ENCODE measurements at places on chromosomes 11 and 22.

GRCh38 chr11:61539831-61540357 lies 31.3 kb downstream of the LRRC10B start:
- no peak for DNase-seq

DNA sequence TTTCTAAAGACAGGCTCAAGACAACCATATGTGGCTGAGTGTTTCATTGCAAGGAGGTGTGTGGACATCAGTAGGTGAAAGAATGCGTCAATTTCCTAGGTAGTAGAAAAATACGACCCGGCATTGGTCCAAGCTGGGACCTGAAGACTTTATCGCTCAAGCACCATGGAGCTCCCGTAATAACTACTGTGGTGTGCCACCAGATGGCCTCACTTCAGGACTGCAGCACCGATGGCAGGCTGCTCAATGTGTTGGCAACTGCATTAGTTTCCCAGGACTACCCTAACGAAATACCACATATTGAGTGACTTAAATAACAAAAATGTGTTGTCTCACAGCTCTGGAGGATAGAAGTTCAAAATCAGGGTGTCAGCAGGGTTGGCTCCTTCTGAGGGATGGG lies 72.4 kb upstream of the FAT3 start:
- no peak for DNase-seq

DNA sequence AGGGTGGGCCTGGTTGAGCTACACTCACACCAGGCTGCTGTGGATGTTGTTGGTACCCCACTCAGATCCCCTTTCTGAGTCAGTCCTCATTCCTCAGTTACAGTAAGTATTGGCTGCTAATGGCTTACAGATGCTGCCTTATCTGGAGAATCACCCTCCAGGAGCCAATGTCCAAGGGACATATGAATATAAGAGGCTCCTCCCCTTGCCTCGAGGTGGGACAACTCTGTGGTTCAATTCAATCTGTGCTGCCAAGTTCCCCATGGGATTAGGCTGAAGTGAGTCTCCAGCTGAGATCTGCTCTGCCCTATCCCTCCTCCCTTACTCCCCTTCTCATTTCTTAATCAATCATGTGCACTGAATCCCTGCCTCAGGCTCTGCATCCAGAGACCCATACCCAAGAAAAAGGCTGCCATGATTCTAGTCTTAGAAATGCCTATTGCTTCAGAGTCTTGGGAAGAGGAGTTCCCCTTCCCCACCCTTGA lies 168.8 kb upstream of the SYT13 start:
- no peak for DNase-seq

GRCh38 chr11:111183706-111184105 lies 61.8 kb upstream of the POU2AF2 start:
- DNase-seq: no peak

GRCh38 chr22:44181912-44182587 lies 1.3 kb downstream of the PARVG start:
- DNase-seq: no peak

DNA sequence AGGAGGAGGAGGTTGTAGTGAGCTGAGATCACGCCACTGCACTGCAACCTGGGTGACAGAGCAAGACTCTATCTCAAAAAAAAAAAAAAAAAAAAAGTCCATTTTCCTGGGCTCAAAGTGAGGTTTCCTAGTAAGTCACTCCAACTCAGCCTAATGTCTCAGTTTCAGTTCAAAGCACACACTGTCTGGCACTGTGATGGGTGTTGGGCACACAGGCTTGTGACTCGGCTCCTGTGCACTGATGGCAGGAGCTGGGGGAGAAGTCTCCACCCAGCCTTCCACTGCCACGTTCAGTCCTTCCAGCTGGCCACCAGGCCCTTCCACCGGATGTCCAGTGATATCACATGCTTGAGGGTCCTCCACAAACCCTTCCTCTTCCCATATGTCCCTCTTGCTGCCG lies 186.0 kb downstream of the CEP164 start:
- no peak for DNase-seq

DNA sequence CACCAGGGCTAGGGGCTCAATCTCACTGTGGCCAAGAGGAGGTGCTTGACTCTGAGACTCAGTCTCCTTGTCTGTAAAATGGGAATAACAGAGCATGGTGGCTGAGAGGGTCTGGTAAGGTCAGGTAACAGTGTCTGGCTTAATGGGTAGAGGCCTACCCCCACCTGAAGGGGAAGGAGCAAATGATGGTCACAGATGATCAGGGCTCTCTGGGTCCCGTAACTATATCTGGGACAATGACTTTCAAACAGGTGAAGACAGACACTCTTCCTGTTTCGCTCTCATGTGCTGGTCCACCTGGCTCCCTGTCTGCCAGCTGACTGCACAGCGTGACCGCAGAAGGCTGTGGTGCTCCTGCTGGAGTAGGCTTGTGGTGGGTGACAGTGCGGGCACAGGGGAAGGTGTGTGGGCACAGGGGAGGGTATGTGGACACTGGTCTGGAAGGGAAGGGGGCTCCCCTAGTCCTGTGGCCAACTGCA lies 4.0 kb downstream of the A4GALT start:
- no peak for DNase-seq

GRCh38 chr11:41237382-41237781 lies 222.1 kb downstream of the LRRC4C start:
- no peak for DNase-seq

- no peak for DNase-seq
Measured at GRCh38 chr22:28883917-28884746, 760 bp downstream of the ZNRF3 start.

DNA sequence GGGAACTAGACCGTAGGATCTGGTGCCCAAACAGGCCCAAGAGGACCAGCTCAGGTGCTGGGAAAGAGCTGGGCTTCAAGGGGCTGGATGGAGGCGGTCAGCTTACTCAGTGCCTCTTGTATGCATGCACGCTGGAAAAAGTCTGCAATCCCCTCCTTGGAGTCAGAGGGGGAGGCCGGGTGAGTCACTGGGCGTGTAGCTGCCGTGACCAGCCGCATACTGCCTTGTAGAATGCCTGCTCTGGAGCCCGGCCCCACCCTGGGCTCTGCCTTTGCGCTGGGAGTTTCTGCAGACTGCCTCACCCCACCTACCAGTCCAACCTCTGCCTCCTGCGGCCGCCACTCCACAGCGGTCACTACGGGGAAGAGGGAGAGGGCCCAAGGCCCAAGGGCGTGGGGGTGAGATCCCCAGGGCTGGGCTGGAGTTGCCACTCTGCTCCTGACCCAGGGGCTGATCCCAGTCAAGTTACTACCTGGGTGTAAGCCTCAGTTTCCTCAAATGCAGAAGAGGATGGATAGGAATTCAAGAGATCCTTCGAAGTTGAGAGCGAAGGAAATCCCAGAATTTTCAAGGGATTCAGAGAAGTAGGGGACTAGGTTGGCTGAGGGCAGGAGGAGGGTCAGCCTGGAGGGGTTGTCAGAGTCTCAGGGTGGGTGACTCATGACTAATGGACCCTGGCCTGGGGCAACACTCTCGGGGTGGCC lies 4.2 kb downstream of the MRGPRF start:
- DNase-seq: peak; percentile 88

- no peak for DNase-seq
Measured at GRCh38 chr11:794766-795633, 3.1 kb downstream of the SLC25A22 start.

GRCh38 chr11:75029836-75030631 lies 41.3 kb downstream of the NEU3 start:
- DNase-seq: no peak

GRCh38 chr22:41237036-41237706 lies 3.6 kb downstream of the CHADL start:
- no peak for DNase-seq

GRCh38 chr22:46121523-46122287 lies 28.6 kb upstream of the PPARA start:
- DNase-seq: no peak

GRCh38 chr22:26428515-26429457 lies at the start of gene ASPHD2:
Gene ASPHD2 (plus strand): TSS chr22:26429260. CDS start chr22:26433616, 4,356 bp downstream.
- no peak for DNase-seq

DNA sequence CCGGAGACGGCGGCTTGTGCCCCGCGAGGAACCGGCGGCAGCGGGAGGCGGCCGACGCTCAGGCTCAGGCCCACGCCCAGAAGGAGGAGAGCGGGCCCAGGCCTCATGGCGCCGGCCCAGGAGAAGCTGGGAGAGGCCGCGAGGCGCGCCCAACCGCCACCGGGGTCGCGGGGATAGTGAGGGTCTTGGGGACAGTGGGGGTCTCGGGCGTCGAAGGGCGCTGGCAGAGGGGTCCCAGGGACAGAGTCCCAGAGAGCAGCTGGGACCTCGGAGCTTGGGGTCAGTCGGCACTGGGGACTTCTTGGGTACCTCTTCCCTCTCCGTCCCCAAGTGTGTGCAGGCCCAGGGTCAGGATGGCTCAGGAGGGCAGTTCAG lies at the start of gene PKDREJ:
Gene PKDREJ (minus strand): TSS at position 128 of the 375 bp plus-strand sequence. CDS start 21 bp downstream, at position 107.
- no peak for DNase-seq

DNA sequence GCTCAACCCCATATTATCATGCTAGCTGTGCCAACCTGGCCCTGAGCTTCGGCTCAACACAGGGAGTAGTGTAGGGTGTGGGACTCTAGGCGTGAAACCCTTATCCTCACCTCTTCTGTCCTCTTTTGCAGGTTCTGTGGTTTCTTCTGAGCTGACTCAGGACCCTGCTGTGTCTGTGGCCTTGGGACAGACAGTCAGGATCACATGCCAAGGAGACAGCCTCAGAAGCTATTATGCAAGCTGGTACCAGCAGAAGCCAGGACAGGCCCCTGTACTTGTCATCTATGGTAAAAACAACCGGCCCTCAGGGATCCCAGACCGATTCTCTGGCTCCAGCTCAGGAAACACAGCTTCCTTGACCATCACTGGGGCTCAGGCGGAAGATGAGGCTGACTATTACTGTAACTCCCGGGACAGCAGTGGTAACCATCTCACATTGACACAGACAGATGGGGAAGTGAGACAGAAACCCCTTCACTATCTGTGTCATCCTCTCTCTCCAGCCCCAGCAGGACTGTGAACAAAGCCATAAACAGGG lies 76.4 kb downstream of the GGTLC2 start:
- DNase-seq: no peak

GRCh38 chr22:35399114-35399677 lies 744 bp upstream of the MCM5 start:
- DNase-seq: no peak

DNA sequence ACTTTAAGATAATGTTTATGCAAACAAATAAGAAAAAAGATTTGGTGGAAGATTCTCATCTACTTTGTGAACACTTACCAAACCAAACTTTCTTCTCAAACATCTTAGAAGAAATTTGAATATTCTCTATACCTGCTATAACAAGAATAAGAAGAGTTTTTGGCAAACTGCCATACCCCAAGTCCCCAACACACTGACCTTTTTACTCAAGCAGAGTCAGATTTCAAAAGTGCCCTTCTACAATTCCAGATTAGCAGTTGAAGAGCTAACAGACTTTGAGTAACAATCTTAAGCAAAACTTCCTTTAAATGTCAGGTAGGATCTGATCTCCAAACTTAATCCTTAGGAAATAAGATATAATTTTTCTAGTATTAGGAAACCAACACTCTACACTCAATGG lies 33.9 kb downstream of the TSG101 start:
- no peak for DNase-seq

DNA sequence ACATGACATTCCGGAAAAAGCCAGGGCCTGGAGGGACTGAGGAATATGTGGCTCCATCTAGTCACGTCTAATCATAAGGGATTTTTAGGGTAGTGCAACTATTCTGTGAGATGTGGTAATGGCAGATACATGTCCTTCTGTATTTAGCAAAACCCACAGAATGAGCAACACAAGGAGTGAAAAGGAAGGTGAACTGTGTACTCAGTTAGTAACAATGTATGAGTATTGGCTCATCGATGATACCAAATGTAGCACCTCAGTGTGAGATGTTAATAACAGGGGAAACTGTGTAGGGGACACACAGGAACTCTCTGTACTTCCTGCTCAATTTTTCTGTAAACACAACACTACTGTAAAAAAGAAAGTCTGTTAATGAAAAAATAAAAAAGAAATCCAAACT lies 42.0 kb upstream of the CARS1 start:
- no peak for DNase-seq

DNA sequence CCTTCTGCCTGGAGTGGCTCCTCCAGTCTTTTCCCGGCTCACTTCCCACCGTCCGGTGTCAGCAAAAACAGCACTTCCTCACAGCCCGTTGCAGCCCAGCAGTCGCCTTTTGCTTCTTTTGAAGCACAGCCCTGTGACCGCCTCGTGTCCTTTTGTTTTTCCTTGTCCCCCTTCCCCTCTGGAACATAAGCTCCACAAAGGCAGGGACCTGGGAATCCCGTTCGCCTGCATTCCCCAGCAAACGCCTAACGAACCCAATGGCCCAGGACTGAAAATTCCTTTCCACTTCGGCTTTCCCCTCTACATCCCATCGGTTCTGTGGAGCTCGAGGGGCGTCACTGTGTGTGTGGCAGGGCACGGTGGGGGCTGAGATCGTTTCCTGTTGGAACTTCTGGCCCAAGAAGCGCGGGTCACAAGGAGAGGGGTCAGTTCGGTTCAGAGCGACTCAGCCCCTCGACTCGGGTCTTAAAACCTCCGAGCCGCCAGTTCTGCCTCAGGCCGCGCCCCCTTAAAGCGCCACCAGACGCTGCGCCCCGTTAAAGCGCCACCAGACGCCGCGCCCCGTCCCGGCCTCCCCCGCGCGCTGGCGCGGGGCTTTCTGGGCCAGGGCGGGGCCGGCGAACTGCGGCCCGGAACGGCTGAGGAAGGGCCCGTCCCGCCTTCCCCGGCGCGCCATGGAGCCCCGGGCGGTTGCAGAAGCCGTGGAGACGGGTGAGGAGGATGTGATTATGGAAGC lies 841 bp downstream of the RIC8A start:
- peak; percentile 92 for DNase-seq

DNA sequence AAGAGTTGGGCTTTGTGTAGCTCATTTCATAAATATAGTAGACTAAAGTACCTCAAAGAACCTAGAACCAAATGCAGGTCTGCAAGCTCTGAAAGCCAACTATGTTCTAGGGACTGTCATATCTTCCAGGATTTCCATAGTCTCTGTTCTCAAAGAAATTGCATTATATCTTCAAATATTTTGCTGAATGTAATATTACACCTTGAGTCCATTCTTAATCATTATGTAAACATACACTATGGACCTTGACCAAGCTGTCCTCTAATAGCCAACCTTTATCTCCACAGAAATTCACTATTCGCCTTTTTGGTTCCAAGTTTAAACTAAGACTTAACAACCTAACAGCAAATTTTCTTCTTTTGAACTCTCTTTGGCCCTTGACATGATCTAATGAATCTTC lies 678.7 kb upstream of the ARHGAP42 start:
- DNase-seq: no peak

GRCh38 chr22:26364066-26365015 lies 64.7 kb upstream of the ASPHD2 start:
- no peak for DNase-seq

DNA sequence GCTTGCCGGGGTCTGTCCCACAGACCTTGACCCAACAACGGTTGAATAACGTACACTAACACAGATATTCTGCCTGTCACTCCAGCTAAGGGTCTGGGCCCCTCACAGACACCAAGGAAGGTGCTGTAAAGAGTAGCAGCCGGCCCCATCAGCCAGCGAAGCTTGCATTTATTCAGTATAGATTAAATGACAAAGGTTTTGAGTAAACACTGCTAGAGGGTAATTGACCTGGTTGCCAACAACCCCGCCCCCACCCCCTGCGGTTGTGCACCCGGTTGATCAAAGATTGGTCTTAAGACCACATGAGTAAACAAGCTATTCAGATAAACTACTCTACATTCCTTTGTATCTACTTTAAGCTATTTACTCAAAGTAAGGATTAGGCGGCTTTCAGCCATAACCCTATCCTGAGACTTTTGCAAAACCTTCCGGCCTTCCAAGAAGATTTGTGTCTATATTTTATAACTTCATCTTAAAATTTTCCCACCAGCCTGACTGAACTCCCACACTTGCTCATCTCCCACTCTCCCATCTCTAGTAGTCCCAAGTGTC lies 4.8 kb upstream of the CKAP5 start:
- DNase-seq: no peak

Measured in ascending aorta (tissue), 2 donors.